NCI-H1105 treated with DMSO at 0.1 percent for 48 hours (cell line): ENCODE measurements at places on chromosomes 4 and X.

DNA sequence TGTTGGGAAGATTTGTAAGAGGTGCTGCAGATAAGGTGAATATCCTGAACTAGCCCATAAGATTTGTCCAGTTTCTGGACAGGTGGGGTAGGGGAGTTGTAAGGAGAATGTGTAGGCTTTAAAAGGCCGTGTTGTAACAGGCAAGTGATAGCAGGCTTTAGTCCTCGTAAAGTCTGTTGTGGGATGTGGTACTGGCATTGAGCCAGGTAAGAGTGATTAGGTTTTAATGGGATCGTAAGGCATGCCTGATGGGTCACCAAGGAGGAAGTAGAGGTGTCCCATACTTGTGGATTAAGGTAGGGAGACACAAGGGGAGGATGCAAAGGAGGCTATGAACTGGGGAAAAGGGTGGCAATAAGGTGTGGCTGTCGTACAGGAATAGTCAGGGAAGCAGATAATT lies 256.9 kb upstream of the DKK2 start:
- no peak for DNase-seq

GRCh38 chr4:3135155-3136011 lies 60.9 kb downstream of the HTT start:
- no peak for DNase-seq

GRCh38 chr4:32192991-32193390 lies 1472.8 kb downstream of the PCDH7 start:
- no peak for DNase-seq

- no peak for DNase-seq
These were observed 43.6 kb downstream of the WFS1 start for GRCh38 chr4:6313216-6313615.

GRCh38 chr4:6893449-6894085 lies 16.1 kb upstream of the TBC1D14 start:
- DNase-seq, result no peak

DNA sequence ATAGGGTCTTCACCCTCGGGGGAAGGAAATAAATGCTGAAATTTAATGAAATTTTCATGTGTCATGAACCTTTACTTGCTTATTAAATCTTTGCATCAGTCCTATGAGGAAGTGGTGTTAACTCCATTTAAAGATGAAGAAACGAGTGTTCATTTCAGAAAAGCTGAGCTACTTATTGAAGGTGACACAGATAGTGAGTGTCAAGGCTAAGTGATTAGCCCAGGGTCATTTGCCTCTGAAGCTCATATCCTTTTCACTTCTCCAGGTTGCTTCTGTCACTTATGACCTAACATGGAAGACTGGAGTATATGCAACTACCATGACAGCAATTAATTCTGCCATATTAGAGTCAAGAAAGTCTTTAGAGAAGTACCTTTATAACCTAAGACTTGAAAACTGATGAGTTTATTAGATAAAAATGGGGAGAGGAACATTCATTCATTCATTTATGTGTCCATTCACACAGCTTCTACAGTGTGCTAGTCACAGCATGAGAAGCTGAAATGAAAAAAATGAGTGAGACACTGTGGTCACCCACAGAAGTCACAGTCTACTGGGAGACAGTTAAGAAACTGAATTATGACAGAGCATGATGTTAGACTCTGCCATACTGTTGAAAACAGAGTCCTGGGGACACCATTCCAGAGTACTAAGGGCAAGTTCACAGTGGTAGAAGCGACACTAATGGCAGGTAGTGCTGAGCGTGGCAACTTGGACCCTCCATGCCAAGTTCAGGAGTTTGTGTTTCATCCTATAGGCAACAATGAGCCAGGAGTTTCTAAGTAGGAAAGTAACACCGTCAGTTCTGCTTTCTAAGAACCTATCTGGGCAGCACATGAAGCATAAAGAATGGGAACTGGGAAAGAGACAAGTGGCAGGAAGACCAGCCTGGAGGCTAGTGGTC lies 21.3 kb downstream of the ALPK1 start:
- no peak for DNase-seq

- DNase-seq, result no peak
These were observed 64.1 kb upstream of the LAS1L start for GRCh38 chrX:65598559-65599147.

GRCh38 chr4:17599826-17600225 lies 14.6 kb upstream of the MED28 start:
- DNase-seq, result no peak

- DNase-seq, result no peak
These were observed 158.8 kb downstream of the AFAP1 start for GRCh38 chr4:7780751-7781348.

DNA sequence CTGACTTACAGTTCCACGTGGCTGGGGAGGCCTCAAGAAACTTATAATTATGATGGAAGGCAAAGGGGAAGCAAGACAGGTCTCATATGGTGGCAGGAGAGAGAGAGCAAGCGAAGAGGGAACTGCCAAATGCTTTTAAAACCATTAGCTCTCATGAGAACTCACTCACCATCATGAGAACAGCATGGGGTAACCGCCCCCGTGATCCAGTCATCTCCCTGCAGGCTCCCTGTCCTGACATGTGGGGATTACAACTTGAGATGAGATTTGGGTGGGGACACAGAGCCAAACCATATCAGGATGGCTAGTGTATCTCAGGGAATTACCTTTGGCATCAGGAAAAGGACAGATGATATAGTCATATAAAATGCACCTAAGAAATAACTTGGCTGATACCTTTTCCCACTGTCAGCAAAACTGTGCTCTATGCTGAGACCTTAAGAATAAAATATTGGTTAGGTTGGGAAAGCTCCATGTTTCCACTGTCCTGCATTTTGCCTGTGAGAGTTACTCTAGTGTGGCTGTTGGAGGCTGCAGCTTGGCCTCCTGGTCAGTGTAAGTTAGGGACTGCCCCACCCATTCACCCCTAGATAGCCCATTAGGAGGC lies 110.3 kb downstream of the UCHL1 start:
- DNase-seq, result no peak

DNA sequence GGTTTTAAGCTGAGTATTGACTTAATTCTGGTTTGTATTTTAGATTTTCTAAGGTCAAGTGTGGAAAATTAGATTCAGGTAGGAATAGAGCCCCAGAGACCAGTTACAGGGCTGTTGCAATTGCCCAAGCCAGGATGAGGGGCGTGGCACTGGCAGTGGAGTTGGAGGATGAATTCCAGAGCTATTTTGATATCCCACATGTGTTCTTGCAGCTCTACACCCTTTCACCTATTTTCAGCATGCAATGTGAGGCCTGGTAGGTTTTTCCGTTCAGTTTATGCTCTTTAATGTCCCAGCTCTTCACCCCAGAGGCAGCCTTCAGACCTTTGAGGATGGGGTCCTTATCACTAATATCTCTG lies 17.9 kb upstream of the OGT start:
- no peak for DNase-seq
